ENCODE measurements at places on chromosomes 5 and 9. TPM values are rescaled to one million over a fixed set of nuclear protein-coding genes. Genes with fewer than 3 reads are reported as not detected.

GRCh38 chr9:133334161-133334560 is 1.8 kb downstream of the SURF6 start:
- peaks cover 45% of the 10 kb centered on the region for H3K36me3 ChIP-seq
- no peaks in the 10 kb centered on the region for H3K27me3 ChIP-seq
- H3K4me3 ChIP-seq, result no peak overlapping the region
- H3K27ac ChIP-seq, result no peak overlapping the region
- H3K4me1 ChIP-seq, result peaks cover 25% of the 10 kb centered on the region

- no peaks in the 10 kb centered on the region for H3K4me1 ChIP-seq
- H3K27ac ChIP-seq, result no peak overlapping the region
- no peak overlapping the region for H3K4me3 ChIP-seq
- H3K27me3 ChIP-seq, result no peaks in the 10 kb centered on the region
- H3K36me3 ChIP-seq, result no peaks in the 10 kb centered on the region
- DNase-seq, result no peak
These were observed 115.7 kb downstream of the PAPPA start for GRCh38 chr9:116269250-116269649.

DNA sequence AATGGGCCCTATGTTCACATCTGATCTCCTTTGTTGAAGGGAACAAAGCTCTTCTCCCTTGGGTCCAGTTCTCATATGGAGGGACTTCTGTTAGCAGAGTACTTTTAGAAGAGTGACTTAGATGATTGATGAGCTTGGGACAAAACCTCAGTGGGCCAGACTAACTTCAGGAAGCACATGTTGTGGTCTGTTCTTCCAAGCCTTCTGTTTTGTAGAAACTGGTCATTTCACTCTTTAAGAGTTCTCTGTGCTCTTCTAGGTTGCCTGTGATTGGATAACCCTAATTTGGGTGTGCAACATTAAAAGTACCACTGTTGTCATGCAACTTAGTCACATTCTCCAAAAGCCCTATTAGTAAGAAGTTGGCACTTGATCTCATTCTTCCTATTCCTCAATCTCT is 183.5 kb upstream of the ACO1 start:
- H3K4me3 ChIP-seq, result no peak overlapping the region
- no peak for DNase-seq
- H3K36me3 ChIP-seq, result no peaks in the 10 kb centered on the region
- no peaks in the 10 kb centered on the region for H3K27me3 ChIP-seq

DNA sequence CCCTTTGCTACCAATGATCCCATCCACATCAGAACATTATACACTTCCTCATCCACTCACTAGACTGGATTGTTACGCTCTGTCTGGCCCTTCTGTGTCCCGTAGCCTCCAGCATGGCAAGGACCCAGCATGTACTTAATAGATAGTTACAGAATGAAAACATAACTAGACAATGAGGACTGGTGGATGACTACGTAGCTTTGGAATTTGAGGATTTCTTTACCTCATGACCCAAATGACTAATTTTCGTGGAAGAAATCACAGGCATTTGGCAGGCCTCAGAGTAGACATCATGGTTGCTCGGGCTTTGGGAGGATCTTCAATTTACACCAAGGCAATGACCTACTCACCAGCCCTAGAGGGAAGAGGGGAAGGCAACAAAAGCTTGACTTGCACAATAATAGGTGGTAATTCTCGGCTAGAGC is 299.8 kb downstream of the TLE1 start:
- no peak for DNase-seq
- H3K27ac ChIP-seq, result no peak overlapping the region
- no peaks in the 10 kb centered on the region for H3K4me1 ChIP-seq
- H3K27me3 ChIP-seq, result no peaks in the 10 kb centered on the region
- no peak overlapping the region for H3K4me3 ChIP-seq
- no peaks in the 10 kb centered on the region for H3K36me3 ChIP-seq

DNA sequence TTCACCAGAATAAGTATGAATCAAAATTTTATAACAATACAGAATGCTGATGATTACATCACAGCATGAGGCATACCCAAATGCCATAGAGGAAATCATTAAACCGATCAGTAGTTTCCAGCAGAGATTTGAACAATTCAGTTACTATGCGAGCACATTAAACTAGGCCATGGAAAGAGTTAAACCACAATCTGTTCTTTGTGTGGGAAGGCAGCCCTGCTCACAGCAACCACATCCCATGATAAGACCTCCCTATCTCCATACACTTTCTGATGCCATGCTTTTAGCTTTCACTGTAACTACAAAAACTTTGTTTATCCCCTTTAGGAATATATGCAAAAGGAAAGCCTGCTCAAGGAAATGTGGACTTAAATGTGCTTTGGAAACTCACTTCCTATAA is 4.5 kb downstream of the NFIB start:
- no peaks in the 10 kb centered on the region for H3K36me3 ChIP-seq
- peaks cover 3% of the 10 kb centered on the region for H3K27me3 ChIP-seq
- no peak for DNase-seq
- H3K4me3 ChIP-seq, result no peak overlapping the region
- peaks cover 10% of the 10 kb centered on the region for H3K4me1 ChIP-seq
- H3K27ac ChIP-seq, result no peak overlapping the region

GRCh38 chr9:135865531-135865930 is 41.8 kb downstream of the CAMSAP1 start:
- no peaks in the 10 kb centered on the region for H3K36me3 ChIP-seq
- DNase-seq, result no peak
- H3K4me1 ChIP-seq, result peaks cover 10% of the 10 kb centered on the region
- no peaks in the 10 kb centered on the region for H3K27me3 ChIP-seq
- H3K4me3 ChIP-seq, result no peak overlapping the region
- no peak overlapping the region for H3K27ac ChIP-seq

- H3K27me3 ChIP-seq, result peaks cover 11% of the 10 kb centered on the region
- H3K4me1 ChIP-seq, result no peaks in the 10 kb centered on the region
- H3K4me3 ChIP-seq, result no peak overlapping the region
- peak; percentile 37 for DNase-seq
These were observed 10.6 kb upstream of the HMCN2 start for GRCh38 chr9:130254747-130255630.

DNA sequence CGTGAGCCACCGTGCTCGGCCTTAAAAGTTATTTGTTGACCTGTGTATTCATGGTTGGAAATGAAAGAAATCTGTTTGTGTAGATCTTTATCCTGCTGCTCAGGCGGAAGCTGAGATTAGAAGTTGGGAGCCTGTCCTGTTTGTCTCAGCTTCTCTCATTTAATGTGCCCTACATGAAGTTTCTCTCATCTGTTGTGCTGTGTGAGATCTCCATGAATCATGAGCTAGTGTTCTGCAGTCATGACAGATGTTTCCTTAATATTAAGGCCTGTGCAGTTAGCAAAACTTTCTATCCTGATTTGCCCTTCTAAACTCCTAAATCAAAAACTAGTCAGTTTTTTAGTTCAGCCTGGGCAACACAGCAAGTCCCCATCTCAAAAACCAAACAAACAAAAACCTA is 59.5 kb downstream of the FAM78A start:
- H3K4me1 ChIP-seq, result peaks cover 12% of the 10 kb centered on the region
- no peak overlapping the region for H3K4me3 ChIP-seq
- DNase-seq, result no peak
- H3K36me3 ChIP-seq, result peaks cover 83% of the 10 kb centered on the region
- no peaks in the 10 kb centered on the region for H3K27me3 ChIP-seq

- H3K4me3 ChIP-seq, result no peak overlapping the region
- peaks cover 26% of the 10 kb centered on the region for H3K4me1 ChIP-seq
- DNase-seq, result no peak
- H3K27me3 ChIP-seq, result peaks cover 17% of the 10 kb centered on the region
- H3K27ac ChIP-seq, result no peak overlapping the region
These were observed 1055.5 kb upstream of the DMAC1 start for GRCh38 chr9:8855046-8855445.

DNA sequence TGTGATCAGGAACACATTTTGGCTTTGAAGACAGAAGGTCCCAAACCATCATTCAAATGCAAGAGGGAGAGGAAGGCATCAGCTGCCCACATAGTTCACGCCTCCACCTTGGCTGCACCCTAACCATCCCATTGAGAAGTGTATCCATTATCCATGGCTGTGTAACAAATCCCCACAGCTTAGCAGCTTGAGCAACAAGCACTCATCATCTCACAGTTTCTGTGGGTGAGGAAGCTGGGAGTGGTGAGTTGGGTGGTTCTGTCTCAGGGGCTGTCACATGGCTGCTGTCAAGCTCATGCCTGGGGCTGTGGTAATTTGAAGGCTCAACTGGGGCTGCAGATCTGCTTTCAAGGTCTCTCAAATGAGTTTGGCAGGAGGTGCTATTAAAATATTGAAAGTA is 23.0 kb upstream of the CEP72 start:
- no peak for DNase-seq
- no peak overlapping the region for H3K27ac ChIP-seq
- H3K4me3 ChIP-seq, result no peak overlapping the region
- no peaks in the 10 kb centered on the region for H3K36me3 ChIP-seq

DNA sequence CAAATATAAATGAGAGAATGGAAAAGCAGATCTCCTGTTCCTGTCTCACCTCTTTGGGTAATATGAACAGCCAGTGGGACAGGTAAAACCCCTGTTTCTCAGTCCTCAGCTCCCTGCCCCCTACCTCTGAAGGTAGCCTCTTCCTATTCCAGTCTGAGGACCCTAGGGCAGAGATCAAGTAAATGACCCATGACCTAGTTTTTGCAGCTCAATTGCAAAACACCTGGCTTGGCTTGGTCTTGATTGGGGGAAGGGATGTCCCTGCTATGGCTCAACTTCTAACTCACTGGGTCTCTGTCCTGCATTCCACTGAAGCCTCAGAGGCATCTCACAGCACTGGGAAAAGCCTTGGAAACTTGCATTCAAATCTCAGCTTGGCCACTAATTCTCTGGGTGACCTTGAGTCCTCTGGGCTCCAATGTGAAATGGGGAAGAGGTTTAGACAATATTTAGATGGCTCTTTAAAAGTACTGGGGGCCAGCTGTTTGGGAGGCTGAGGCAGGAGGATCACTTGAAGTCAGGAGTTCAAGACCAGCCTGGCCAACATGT is 1.6 kb upstream of the GALT start:
- no peaks in the 10 kb centered on the region for H3K27me3 ChIP-seq
- DNase-seq, result no peak
- peaks cover 23% of the 10 kb centered on the region for H3K4me1 ChIP-seq

DNA sequence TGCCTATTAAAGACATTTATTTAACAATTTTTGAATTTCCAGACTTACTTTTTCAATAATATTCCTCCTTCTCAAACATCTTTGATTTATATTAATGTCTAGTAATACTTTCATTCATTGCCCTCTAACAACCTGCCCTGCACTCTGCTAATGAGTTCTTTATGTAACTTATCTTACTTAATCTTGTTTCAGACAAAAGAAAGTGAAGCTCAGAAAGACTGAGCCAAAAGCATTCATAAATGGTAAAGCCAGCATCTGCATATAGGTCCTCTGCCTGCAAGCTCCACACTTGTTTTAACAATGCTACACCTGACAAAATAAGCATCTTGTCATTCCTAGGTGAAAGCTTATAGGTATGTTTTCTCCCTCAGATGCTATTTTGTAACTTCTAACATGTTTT is 2.4 kb upstream of the TNPO1 start:
- no peak for DNase-seq
- no peaks in the 10 kb centered on the region for H3K36me3 ChIP-seq
- H3K27ac ChIP-seq, result no peak overlapping the region

DNA sequence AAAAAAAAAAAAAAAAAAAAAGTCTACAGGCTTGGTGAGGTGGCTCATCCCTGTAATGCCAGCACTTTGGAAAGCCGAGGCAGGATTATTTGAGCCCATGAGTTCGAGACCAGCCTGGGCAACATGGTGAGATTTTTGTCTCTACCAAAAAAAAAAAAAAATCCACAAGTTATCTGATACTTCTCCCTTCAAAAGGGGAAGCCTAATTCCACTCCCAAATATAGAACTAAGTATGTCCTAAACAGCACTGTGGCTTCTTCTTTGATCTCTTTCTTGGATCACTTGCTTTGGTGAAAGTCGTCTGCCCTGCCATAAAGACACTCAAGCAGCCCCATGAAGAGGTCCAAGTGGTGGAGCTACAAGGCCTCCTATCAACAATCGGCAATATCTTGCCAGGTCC is 18.8 kb upstream of the STING1 start:
- H3K27ac ChIP-seq, result no peak overlapping the region
- no peaks in the 10 kb centered on the region for H3K36me3 ChIP-seq
- peak; percentile 10 for DNase-seq

GRCh38 chr9:127828262-127829031 is 25.8 kb downstream of the FPGS start:
- H3K27me3 ChIP-seq, result no peaks in the 10 kb centered on the region
- H3K4me3 ChIP-seq, result no peak overlapping the region
- H3K4me1 ChIP-seq, result peaks cover 8% of the 10 kb centered on the region
- H3K36me3 ChIP-seq, result peaks cover 72% of the 10 kb centered on the region
- peak; percentile 89 for DNase-seq
- peak overlapping the region; percentile 73 for H3K27ac ChIP-seq

The ARID3C gene
- not detected for total RNA-seq

The BNC2 gene
- total RNA-seq, result 2.9 TPM

The PCDHGA7 gene
- 1.9 TPM for total RNA-seq
